Activated T-helper 2 cell treated with anti-CD3 and anti-CD28 coated beads, Interferon-gamma antibody, Interleukin-2, Interleukin-4, amounts not matched to agents 10 μg/mL and 5 μg/mL and 100 μg/mL, durations not matched to agents 14 hours and 24 hours and 36 hours (primary cell): ENCODE measurements at places on chromosomes 7 and 10.
A peak's percentile ranks its signal among the peaks of the same experiment; 100 is the strongest.

- no peak for DNase-seq
Measured at GRCh38 chr7:44072364-44073231, 7.2 kb upstream of the PGAM2 start.

GRCh38 chr10:17923728-17924127 is 28.0 kb upstream of the SLC39A12 start:
- no peak for DNase-seq

GRCh38 chr7:125197731-125198393 is 268.2 kb upstream of the POT1 start:
- DNase-seq, result no peak

DNA sequence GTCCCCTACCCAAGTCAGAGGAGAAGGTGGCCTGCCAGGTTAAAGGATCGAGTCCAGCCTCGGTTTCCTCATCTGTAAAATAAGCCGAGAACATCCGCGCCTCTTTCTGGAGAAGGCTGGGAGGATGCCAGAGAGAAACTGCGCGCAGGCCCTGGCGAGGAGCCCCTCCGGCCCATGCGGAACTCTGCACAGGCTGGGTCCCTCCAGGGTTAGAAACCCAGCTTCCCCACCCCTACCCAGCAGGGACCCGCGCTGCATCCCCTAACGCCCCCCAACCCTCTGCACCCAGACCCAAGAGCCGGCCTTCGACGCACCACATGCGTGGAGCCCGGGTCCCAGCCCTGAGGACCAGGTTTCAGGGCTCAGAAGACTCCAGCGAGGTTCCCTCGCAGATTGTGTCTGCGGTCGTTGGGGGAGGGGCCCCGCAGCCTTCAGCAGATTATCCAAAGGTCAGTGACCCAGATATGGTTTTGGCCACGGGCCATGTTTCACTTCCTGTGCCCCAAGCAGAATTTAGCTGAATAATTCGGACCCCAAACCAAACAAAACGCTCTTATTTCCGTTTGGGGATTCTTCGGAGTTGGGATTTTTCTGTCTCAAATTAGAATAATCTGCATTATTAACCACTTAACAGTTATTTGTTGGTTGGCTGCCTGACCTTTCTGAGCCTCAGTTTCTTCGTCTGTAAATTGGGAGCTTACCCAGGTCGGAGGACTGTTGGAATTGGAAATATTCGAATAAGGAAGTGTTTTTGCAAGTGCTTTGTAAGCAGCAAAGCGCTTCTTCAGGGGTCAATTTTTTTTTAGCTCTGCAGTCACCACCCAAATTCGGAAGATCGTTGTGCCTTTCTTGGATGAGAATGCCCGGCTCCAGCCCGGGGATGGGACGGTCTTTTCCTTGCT is 167.7 kb downstream of the UBE2H start:
- no peak for DNase-seq

GRCh38 chr7:92092210-92092609 is 42.1 kb downstream of the CYP51A1 start:
- DNase-seq, result no peak

- no peak for DNase-seq
Measured at GRCh38 chr7:68485253-68485917, 1112.9 kb upstream of the AUTS2 start.

DNA sequence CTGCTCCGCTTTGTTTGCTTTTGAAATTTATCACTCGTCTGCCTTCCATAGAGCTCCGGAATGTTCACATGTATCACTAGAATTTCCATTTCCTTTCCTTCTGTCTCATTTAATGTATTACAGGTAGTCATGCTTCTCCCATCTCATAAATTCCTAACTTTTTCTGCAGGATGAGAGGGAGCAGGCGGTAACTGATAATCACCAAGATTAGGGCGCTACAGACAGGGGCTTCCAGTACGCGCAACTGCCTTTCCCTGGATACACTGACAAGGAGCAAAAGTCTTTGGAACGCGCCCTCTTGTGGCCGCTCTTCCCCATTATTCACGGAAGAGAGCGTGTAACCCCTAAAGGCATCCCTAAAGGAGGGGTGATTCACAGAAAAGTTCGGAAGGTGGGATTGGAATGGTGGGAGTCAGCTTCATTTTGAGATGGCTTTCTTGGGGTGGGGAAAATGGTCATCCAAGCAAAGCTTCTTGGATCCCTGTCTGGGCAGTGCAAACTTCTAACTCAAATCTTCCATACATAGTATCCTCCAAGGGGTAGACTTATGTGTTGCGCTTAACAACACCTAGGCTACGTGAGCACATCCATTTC is 6.5 kb downstream of the INHBA start:
- no peak for DNase-seq

DNA sequence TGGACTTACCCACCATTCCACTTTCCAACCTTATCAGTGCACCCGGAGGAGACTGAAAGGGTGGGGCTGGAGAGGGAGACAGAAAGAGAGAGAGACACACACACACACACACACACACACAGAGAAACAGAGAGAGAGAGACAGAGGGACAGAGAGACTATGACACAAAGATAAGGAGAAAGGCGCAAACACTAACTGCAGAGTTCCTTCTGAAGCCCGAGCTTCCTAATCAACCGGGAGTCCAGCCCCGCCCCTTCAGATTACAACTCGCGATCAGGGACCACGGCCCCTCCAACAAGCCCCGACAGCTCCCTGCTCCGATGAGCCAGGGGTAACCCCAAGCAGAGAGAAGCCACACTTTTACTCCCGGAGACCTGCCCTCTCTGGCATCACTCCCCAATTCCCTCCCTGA is 499 bp downstream of the GAL3ST4 start:
- no peak for DNase-seq

DNA sequence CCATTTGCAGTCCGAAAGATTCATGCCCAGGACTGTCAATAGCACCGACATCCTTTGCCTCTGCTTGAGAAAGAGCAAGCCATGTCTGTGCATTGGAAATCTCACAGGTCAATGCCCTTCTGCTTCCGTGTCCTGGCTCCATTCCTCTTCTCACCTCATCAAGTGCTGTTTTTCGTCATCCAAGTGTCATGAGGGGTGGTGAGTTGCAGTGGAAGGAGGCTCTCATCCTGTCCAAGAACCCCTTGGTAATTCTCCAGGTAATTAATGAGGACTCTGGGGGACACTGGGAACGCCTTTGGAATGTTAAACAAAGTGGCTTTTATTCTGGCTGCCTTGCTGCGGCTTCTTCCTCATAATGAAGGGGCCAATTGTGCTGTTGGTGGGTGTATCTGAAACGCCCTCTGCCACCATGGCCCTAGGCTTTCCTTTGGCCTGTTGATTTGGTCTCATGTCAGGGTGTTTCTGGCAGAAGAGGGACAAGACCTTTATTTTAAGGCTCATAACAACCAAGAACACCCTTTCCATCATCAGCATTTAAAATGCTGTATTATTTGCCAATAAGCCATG is 57.7 kb downstream of the PPP1R3C start:
- DNase-seq, result no peak

GRCh38 chr7:158257001-158257400 is 330.6 kb downstream of the PTPRN2 start:
- DNase-seq, result no peak

- DNase-seq, result no peak
Measured at GRCh38 chr7:150968734-150969372, 9.3 kb downstream of the KCNH2 start.

DNA sequence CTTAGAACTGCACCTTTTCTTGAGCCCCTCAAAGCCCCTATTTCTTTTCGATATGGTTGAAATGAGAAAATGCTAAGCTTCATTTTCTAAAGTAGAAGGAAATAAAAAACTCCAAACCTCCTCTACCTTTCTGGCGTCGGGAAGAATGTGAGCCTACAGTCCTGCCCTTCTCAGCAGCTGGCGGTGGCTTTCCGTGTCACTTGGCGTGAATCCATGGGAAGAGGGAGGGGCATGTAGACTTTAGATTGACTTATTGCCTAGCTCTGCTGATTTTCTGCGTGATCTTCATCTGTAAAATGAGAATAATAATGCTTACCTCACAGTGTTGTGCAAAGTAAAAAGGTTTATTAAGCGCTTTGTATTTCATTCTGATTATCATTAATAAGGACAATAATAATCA is 35.0 kb downstream of the PRR15 start:
- DNase-seq, result no peak

DNA sequence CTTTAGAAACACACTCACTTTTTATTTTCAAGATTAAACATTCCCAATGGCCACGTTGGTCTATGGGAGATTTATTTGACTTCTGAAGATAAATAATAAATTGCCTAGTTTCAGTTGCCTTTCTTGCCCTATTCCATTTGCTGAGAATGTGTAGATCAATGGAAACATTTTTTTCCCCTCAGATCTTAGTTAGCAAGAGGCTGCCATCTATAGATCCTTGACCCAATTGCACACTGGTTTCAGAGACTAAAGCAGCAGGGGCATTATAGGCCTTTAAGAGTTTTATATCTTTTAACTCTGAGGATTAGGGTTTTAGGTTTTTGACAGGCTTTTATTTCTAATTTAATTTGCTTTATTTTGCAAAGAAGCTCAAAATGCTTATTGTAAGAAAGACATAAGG is 163.2 kb upstream of the GPR26 start:
- no peak for DNase-seq

GRCh38 chr7:20980668-20981264 is 194.1 kb upstream of the SP8 start:
- no peak for DNase-seq

DNA sequence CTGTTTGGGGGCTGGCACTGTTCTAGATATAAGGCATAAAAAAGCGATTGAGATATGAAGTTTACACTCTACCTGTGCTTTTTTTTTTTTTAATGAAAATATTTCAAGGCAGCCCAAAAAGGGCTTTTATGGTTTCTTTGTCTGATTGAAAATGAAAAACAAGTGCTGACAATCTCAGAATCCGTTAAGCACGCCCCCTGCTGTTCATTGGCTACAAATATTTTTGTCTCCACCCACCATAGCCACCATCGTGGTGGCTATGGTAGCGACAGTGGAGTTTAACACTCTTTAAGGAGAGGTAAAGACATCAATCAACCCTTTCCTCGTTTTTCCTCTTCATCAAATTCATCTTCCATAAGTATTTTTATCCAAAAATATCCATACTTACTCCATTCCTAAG is 94.2 kb downstream of the CD36 start:
- DNase-seq, result no peak

GRCh38 chr7:158821171-158822031 is 7.9 kb downstream of the ESYT2 start:
- no peak for DNase-seq

DNA sequence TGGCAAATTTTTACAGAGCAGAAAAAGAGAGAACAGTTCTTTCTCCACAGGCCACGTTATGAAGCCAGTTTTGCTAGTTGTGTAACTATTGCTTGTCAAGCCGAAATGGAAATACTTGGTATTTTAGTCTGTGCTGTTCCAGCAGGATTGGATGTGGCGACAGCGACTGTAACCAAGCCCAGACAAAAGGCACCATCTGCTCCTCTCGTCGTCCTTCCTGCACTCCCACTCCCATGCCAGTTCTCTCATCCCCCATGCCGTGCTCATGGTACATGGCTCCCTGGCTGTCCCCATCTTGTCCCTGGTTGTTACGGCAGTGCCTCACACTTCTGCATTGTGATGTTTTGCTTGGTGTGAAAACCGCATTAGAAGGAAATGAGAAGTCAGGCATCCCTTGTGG is 185.7 kb upstream of the FZD8 start:
- DNase-seq, result no peak

DNA sequence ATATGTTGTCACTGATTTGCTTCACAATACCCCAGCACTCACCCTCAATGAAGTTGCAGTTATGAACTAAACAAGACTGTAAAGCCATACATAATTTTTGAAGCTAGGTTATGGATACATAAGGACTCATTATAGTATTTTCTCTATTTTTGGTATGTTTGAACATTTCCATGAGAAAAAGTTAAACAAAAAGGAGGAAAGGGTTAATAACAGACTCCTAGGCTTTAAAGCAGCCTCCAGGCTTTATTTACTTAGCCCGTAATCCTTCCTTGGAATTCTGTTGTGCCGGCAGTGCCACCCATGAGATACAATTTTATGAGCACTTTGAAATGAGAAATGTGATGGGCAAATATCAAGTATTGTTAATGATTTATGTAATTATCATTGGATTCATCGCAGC is 2.1 kb upstream of the DENND11 start:
- DNase-seq, result no peak

DNA sequence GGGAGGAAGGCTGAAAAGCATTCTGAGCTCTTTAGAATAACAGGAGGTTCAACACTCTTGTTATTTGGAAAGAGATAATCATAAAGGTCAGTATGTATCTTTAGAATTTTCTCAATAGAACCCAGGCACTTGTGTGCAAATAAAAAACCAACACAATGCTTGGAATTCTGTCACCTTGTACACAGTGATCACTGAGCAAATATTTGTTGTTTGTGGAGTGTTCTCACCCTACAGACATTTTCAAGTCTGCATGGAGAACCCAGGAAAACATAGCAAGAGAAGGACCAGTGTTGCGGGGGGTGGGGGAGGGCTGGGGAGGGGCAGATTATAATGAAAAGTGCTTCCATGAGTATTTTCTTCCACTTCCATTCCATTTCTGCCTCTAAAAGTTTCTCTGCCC is 87.4 kb downstream of the FAM107B start:
- DNase-seq, result no peak

GRCh38 chr10:35271086-35271858 is 65.0 kb upstream of the CCNY start:
- DNase-seq, result no peak

GRCh38 chr7:54833001-54833467 is 74.0 kb upstream of the SEC61G start:
- DNase-seq, result no peak

DNA sequence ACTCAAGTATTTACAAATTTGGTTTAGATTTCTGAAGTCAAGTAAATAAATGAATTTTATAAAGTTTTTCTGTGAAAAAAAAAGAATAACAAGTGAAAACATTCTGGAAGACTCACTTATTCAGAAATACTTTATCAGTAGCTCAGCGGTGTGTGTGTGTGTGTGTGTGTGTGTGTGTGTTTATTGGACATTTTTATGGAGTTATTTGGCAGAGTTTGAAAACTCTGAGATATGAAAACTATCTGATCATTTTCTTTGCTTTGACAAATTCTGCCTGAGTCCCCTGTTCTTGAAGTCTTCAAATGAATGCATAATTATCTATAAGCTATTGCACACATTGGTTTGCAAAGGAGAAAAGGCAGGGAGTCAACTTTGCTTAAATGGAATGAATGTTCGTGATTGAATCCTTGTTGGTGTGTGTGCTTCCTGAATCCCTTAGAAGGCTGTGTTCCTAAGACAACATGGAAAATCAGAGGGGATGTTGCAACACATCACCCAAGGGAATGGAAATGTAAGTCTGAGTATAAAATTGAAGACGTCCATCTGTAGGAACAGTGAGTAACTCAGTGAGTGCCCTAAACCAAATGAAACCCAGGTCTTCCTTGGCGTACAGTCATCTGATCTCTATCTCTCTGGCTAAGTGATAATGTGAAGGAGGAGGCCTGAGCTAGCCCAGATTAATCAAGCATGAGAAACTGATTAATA is 160.9 kb downstream of the REEP3 start:
- no peak for DNase-seq

GRCh38 chr10:87635498-87636312 is 24.0 kb upstream of the PAPSS2 start:
- peak; percentile 12 for DNase-seq

DNA sequence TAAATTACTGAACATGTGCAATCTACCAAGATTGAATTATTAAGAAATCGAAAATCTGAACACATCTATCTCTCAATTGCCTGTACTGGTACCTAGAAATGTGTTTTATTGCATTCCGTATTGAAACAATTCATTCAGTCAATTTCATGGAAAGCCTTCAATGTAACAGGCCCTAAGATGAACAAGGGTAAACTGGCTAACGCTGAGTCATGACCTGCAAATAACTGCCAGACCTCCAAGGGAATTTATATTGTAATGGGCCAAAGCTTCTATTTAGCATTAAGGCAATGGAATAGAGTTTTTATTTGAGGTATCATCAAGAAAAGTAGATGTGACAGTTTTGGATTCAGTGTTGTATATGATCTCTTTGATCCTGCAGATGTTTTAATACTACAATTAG is 49.9 kb upstream of the CD36 start:
- no peak for DNase-seq
